ENCODE measurements at places on chromosomes 7 and 10. TPM values are rescaled to one million over a fixed set of nuclear protein-coding genes. Genes with fewer than 3 reads are reported as not detected.

DNA sequence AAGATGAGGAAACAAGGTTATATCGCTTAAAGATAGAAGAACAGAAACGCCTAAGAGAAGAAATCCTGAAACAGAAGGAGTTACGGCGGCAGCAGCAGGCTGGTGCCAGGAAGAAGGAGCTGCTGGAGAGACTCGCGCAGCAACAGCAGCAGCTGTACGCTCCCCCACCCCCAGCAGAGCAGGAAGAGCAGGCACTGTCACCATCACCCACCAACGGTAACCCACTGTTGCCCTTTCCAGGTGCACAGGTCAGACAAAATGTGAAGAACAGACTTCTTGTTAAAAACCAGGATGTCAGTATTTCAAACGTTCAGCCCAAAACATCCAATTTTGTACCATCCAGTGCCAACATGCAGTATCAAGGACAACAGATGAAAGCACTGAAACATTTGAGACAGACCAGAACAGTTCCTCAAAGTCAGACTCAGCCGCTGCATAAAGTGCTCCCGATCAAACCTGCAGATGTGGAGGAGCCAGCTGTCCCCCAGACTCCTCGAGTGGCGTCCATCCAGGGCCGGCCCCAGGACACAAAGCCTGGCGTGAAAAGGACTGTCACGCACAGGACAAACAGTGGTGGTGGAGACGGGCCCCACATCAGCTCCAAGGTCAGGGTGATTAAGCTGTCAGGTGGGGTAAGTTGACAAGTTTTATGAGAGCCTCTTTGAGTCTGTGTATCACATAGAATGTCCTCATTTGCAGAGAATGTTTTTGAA lies 67.1 kb downstream of the SHH start:
- DNase-seq, result no peak

- no peak for DNase-seq
These were observed 22.7 kb upstream of the AGFG2 start for GRCh38 chr7:100516135-100516812.

GRCh38 chr7:80720146-80720545 lies 81.7 kb downstream of the CD36 start:
- DNase-seq, result no peak

DNA sequence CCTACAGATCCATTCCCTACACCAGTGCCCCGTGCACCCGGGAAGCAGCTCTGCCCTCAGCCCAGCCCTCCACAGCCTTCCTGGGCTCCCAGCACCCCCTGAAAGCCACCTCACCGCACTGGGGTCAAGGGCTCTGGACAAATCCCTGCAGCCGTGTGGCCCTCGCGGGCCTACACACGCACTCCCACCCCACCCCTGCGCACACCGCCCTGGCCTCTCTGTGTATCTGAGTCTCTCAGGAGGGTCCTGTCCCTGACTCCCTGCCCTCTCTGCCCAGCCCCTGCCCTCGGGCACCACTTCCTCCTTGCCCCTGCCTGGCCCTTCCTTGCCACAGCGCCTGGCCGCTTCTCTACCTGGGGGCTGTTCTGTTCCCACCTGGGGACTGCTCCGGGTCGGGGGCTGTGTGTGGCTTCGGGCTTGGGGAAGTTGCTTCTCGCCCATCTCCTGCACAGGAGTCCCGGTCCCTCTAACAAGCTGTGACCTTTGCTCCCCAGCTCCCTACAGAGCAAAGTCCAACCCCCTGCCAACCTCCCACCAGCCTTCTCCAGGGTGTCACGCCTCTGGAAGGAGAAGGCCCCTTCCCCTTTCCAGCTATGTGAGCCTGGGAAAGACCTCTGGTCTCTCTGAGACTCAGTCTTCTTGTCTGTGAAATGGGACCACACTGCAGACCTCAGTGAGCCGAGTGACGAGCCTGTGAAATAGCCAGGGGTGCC lies 1.5 kb downstream of the TMEM184A start:
- DNase-seq, result no peak

- DNase-seq, result no peak
These were observed 17.6 kb upstream of the FGFR2 start for GRCh38 chr10:121615836-121616235.

Gene NEUROG3
- not detected for total RNA-seq

- no peak for DNase-seq
These were observed 194.5 kb downstream of the SDK1 start for GRCh38 chr7:3495530-3495929.

GRCh38 chr7:22419488-22419887 lies 62.5 kb upstream of the RAPGEF5 start:
- DNase-seq, result no peak

DNA sequence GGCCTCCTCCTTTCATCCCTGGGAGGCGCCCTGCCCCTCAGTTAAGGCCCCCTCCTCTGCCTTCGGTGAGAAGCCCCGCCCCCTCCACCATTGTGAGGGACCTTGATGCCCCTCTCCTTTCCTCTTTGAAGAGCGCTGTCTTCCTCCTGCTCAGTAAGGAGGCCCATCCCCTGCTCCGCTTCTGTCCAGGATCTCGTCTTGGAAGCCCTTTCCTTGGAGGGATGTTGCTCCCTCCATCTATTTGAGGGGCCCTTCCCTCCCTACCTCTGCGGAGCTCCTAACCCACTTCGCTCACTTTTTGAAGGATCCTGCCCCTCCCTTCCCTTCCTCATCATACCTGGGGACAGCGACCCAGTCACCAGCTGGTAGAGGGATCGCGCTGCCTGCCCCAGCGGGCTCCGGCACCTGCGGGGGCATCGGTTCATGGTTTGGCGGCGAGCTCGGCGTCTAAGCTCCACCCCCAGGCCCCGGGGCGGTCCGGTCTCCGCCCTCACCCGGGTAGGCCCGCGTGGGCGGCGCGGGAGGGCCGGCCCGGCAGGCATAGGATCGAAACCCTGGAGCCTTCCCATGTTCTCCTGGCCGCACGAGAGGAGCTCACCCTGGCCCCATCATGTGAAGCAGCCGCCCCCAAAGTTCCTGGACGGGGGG lies 4.1 kb downstream of the KCNIP2 start:
- peak; percentile 74 for DNase-seq

- DNase-seq, result no peak
These were observed 22.7 kb downstream of the SLC35G1 start for GRCh38 chr10:93916257-93917063.

GRCh38 chr10:131320860-131321604 lies 9.5 kb upstream of the TCERG1L start:
- DNase-seq, result no peak

DNA sequence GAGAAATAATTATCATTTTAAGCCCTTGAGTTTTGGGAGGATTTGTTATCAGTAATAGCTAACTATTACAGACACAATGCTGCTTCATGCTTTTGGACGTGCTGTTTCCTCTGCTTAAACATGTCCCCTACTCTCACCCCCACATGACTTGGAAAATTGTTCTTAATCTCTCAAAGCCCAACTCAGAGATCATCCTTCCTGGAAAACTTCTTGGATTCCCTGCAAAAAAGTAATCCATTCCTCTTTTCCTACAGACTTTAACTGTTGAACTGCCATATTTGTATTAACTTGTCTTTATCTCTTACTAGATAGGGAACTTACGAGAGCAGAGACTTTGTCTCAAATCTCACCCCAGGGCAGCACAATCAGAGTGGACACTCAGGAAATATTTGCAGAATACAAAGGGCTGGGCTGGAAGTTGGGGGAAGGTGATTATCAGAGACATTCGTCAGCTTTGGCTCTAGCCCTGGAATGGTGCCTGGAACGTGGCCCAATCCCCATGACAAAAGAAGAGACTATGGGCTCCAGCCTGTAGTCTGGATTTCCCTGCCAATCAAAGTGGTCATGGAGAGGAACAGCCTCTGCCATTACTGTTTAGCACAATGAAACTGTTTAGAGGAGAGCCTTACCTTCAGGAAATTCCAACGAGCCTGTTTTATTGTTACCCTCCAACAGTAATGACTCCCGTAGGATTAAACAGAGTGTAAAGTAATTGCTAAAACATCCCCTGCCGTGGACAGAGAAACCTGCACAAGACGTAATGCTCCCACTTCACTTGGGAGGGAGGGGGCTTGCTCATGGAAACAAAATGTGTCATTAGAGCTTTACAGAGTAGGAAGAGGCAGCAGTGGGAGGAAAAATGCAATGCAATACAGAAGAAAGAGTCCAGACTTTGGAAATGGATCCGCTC lies 140.4 kb upstream of the AUTS2 start:
- DNase-seq, result no peak

DNA sequence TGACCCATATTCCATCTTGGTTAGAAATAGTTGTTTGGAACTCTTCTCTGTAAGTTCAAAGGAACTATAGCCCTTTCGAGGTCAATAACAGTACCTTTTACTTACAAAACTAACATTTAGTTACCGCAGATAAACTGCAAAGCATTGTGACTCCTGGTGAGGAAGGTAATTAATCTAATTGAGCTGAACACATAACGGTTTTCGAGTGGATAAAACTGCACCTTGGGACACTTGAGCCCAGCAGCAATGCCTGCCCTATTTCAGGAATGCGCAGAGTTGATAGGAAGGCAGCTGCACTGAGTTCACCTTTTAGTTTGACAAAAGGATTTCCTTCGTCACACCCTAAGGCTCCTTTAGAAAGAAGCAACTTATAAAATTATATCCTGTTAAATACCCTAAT lies 75.4 kb downstream of the JAZF1 start:
- no peak for DNase-seq

- no peak for DNase-seq
These were observed 12.5 kb downstream of the DYNC2I1 start for GRCh38 chr7:158868764-158869410.

GRCh38 chr10:329361-330099 lies 194.3 kb downstream of the ZMYND11 start:
- peak; percentile 44 for DNase-seq

GRCh38 chr10:14200698-14201544 lies 129.8 kb downstream of the FRMD4A start:
- no peak for DNase-seq

DNA sequence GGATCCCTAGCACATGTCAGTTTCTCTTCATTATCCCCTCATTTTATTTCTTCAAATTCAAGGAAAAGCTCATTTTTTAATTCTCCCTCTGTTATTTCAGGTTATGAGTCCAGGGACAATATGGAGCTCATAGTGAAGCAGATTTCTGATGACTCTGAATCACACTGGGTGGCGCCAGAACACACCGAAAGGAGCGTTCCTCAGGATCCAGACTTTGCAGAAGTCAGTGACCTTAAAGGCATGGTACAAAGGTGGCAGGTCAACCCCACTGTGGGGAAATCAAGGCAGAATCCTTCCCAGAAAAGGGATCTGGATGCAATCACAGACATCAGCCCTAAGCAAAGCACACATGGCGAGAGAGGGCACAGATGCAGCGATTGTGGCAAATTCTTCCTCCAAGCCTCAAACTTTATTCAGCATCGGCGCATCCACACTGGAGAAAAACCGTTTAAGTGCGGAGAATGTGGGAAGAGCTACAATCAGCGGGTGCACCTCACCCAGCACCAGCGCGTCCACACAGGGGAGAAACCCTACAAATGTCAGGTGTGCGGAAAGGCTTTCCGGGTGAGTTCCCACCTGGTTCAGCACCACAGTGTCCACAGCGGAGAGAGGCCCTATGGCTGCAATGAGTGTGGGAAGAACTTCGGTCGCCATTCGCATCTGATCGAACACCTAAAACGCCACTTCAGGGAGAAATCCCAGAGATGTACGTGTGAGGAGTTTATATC lies 21.4 kb downstream of the ZKSCAN5 start:
- no peak for DNase-seq

DNA sequence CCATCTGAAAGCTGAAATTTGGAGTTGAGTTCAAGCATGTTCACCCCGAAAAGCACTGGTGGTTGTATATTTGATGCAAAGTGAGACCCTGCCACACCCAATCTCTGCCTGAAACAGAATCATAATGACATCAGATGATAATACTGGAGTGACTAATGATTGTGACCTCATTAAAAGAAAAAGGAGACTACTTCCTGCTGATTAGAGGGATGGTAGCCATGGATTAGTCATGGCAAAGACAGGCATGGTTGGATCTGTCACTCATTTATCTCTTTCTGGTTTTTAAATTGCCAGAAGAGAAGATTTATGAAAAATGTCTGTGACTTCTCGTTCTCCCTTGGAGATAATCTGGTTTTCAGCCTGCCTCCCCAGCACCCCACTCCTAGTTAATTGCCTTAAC lies 101.2 kb downstream of the BAMBI start:
- no peak for DNase-seq

- no peak for DNase-seq
These were observed 1.6 kb downstream of the BAMBI start for GRCh38 chr10:28678687-28679457.

- no peak for DNase-seq
These were observed 30.4 kb downstream of the RAMP3 start for GRCh38 chr7:45187946-45188411.

DNA sequence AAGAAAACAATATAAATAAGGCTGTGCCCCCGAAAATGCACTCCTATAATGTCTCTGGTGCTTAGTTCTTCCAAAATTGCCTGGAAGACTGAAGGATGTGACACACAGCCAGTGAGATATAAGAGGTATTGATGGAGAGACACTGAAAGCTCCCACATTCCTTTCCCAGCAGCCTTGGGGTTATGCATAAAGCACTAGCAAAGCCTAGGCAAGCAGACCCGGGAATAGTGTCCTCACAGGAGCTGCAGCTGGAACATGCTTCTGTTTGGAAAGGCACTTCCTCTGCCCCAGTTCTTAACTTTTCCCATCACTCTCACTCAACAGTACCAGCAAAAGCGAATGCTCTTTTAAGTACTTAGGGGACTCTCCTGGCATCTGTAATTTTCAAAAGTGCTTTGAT lies 178.0 kb downstream of the AMPH start:
- no peak for DNase-seq

DNA sequence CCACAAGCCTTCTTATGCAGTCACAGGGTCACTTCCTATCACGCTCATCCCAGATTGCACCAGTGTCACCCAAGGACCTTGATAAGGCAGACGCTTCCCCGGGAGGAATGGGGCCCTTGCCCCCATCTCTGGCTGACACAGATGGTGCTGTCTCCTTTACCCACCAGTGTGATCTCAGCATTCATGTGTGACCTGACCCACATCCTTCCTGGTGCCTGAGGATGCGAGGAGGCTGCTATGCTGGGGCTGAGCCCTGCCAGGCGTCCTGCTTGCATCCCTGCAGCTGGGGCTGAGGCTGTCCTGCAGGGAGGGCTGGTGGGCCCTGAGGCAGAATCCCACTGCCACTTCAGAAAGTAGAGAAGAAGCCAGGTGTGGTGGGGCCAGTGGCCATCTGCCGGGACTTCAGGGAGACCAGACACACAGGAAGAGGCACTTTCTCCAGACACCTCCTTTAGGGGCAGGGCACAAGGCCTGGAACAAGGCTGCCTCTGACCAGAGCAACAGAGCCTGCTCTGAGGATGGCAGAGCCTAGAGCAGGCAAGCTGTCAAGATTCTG lies 35.3 kb downstream of the RASGEF1A start:
- no peak for DNase-seq

- DNase-seq, result no peak
These were observed 54.1 kb upstream of the OPN4 start for GRCh38 chr10:86600296-86600695.

Gene TRA2A
- total RNA-seq, result 25.9 TPM

Gene CCDC146
- total RNA-seq, result 2.7 TPM

DNA sequence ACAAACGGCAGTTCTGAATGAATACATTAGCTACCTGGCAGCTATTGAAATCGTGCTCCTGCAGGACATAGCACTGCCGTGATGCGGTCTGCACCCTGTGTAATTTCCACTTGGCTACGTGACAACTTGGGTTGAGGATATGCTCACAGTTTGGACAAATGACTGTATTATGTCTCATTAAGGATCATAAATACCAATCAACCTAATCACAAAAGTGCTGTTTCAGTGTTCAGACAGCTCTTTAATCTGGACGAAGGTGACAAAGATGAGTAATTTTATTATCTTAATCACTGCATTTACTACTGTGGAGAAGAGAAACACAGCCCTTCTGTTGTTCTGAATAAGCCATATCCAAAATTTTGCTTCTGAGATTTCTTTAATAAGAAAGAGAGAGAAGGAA lies 210.8 kb upstream of the PFKP start:
- DNase-seq, result no peak

Gene OPN4
- total RNA-seq, result not detected

GRCh38 chr7:155793720-155794119 lies 18.5 kb downstream of the SHH start:
- no peak for DNase-seq

All from liver (tissue), 10 donors.